ENCODE measurements at places on chromosomes 5 and 9. TPM values are rescaled to one million over a fixed set of nuclear protein-coding genes. Genes with fewer than 3 reads are reported as not detected.

EGR1 gene
- 3.3 TPM for total RNA-seq

DMRT2 gene
- total RNA-seq, result not detected

DAPK1 gene
- 13.8 TPM for total RNA-seq

RHOBTB3 gene
- total RNA-seq, result 160 TPM

SPATA31E1 gene
- total RNA-seq, result not detected
